ENCODE measurements at places on chromosomes 11 and 22.
A peak's percentile ranks its signal among the peaks of the same experiment; 100 is the strongest.

DNA sequence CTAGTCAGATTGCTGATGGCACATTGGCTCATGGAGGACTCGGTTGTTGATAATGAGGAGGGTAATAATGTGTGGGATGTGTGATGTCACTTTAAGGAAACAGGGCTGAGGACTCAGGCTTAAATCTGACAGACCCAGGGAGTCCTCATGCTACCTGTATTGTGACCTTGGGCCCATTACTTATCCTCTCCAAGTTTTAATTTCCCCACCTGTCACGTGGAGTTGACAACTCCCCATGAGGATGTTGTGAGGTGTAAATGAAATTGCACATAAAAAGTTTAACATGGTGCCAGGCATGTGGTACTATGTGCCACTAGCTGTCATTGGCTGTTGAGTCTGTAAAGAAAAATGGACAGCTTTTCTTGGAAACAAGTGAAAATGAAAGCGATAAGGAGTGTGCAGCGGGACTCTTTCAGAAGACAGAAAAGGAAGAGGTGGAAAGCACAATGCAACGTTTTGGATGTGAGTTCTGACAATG, 15.3 kb downstream of the IL10RA start:
- no peak for DNase-seq

DNA sequence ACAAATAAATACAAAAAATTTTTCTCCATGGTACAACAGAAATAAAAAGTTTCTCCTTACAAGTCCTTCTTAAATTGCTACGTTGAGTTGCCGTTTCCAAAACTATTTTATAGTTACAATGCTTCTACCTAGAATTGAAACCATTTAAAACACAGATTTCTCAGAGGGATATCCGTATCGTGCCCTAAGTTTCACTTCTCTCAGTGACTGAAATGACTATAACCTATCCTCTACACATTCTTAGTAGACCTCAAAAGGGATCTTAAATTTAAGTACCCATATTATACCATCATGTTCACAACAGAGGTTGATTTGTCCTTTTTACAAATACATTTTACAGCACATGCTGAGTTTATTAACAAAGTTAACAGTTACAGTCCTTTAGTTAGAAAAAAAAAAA, 44.1 kb downstream of the USP28 start:
- no peak for DNase-seq

GRCh38 chr11:128564642-128565245, 22.6 kb downstream of the ETS1 start:
- no peak for DNase-seq

- DNase-seq = peak; percentile 64
Observed at GRCh38 chr11:40306938-40307548, 1152.4 kb downstream of the LRRC4C start.

DNA sequence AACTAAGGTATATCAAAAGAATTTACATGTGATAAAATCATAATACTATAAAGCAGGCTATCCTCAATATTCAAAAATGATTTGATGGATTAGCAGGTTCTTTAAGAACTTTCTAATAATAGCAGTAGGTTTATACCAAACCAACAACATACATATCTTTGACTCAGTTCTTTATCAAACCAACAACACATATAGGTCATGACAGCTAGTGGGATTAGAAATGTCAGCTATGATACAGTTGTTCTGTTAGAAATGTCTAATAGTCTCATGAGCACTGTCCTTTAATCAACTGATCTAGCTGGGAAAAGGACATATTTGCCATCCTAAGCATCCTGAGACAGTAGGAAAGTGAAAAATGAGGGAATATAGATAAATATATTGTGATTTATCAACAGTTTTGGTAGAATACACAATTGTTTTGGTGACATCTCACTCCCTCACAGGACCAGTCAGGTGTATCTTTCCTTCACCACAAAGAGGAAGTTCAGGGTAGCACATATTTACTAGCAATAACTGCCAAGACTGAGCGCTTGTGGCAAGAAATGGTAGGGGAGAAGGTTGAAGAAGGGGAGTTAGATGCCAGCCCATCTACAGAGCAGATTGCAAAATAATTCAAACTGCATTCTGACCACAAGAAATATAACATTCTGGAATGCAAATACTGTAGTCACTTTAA, 90.8 kb upstream of the APOA1 start:
- no peak for DNase-seq

GRCh38 chr11:66723693-66724092, 5.3 kb downstream of the SPTBN2 start:
- DNase-seq = no peak

DNA sequence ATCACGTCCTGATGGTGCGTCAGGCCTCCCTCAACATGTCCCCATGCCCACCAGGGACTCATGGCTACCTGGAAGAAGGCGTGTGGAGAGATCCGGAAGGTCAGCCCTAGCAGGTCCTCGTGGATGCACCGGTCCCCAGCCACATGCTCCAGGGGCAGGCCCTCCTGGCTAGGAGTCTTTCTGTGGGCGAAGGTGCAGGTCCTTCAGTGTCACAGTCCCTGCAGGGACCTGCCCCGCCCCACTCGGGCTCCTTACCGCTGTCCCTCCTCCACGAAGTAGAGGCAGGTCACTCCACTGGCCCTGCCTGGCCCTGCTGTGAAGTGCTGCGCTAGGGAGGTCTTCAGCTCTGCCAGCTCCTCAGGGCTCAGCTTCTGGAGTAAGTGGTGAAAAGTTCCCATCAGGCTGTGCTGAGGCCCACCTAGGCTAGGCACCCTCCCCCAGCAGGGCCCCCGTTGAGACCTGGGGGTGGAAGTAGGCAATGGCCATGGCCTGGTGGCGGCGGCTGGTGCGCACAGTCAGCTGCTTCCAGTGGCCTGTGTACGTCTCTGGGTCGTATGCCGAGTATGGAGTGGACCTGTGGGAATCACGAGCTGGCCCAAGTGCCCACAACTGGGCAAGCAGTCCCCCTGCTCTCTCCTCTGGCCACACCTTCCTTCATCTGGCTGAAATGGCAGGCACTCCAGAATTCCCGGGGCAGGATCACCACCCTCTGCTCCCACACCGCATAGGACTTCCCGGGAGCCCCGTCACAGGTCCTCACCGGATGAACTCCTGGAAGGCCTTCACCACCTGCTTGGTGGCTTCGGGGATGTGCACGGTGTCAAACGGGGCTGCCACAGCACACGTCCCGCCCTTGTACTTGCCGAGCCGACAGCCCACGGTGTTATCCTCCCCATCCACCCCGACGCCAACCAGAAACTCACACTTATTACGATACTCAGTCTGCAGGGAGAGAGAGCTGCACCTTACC, 1.1 kb upstream of the RANBP1 start:
- DNase-seq = no peak

DNA sequence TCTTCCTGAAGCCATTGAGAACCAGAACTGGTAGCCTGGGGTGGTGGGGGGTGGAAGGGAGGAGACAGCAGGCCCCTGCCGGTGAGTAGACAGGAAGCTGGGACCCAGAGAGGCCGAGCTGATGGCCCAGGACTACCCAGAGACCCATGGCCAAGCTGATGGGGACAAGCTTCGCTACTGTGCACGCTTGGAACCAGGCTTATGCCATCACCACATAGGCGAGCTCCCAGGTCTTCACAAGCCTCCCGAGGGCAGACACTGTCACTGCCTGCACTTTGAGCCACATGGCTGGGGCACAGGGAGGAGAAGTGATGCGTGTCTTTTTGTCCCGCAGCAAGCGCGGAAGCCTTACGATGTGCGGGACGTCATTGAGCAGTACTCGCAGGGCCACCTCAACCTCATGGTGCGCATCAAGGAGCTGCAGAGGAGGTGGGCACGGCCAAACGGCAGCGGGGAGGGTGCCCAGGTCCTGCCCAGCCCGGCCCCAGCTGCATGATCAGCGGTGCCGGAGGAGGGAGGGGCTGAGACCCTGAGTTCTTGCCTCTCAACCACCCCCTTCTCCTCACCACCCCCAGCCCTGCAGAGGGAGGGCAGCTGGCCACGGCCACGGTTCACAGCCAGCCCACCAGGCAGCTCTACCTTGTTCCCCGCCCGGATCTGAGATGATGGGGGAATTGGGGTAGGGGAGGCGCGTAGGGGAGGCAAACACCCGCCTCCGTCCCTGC, 76.0 kb upstream of the KCNQ1OT1 start:
- no peak for DNase-seq

DNA sequence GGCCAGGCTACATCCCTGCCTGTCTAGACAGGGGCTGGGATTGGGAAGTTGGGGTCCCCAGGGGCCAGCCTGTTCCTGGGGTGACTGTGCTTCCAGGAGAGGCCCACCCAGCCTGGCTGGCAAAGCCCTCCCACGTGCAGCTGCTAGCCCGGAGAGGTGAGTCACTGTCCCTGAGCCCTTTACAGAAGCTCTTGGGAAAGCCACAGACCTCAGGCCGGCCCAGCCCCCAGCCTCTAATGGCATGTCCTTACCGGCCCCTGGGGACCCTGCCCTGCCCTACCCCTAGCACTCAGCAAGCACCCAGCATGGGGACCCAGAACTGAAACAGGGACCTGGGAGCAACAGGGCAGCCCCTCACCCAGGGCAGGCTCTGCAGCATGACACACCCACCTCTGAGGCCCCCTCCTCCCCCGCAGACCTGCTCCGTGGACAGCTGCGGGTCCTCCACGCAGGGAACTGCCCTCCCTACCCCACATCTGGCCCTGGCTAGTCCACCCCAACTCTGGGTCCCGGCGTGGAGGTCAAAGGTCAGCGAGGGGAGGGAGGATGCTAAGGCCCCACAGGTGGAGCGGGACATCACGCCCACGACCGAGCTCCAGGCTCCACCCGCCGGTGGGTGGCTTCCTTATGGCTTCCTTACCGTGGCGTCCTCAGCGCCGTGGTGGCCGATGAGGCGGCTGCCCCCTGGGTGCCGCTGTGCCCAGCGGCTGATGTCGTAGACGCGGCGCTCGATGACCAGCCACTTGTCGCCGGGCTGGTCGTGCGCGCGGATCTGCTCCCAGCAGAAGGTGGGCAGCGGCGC, 615 bp downstream of the FADS3 start:
- DNase-seq = no peak

DNA sequence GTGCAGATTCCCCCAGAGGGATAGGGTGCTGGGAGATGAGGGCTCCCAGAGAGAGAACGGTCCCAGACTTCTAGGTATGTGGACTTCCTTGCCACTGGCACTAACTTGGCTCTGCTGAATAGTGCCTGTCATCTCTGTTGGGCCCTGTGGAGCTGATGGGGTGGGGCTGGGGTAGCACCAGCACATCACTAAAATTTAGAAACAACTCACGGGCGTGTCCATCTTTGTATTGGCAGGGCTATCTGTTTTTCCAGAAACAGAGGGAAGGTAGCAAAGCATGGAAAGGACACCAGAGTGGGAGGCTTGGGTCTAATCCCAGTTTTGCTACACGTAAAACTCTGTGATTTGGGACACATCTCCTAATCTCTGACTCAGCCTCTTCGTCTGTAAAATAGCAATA, 25.8 kb downstream of the SWAP70 start:
- DNase-seq = no peak

GRCh38 chr11:2580571-2581001, 119.2 kb downstream of the KCNQ1OT1 start:
- peak; percentile 5 for DNase-seq

GRCh38 chr11:46639197-46639839, 22.0 kb downstream of the ATG13 start:
- no peak for DNase-seq

DNA sequence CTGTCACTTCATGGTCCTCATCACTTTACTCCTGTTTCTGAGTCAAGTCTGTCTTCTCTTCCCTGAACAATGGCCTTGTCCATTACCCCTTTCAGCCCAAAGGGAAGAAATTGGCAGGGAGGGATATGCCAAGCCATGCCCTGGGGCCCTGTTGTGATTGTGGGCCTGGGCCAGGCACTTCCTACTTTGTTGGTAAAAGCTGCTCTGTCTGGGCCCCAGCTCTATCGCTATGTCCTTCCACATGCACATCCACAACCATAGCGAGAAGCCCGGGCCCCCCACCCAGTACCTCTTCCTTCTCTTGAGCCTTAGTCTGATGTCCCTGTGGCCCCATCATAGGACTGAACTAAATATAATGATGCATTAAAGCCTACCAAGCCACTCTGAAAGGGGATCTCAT, 126.7 kb upstream of the RCN1 start:
- no peak for DNase-seq

GRCh38 chr22:35303029-35303624, 3.4 kb downstream of the TOM1 start:
- DNase-seq = no peak

DNA sequence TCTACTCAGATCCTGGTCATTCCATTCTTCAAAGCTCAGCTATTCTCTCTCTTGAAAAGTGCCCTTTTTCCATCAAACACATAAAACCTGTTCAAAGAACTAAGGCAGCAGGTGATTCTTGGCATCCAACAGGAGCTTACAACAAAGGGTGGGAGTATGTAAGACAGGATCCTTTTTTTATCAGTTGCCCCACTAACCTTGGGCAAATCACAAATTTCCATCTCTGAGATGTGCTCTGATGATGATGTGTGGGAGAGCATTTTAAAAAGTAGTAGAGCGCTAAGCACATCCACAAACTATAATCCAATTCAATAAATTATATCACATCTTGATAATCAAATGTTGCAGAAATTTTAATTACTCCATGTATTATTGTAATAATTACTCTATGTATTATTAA, 53.7 kb upstream of the FDX1 start:
- no peak for DNase-seq

DNA sequence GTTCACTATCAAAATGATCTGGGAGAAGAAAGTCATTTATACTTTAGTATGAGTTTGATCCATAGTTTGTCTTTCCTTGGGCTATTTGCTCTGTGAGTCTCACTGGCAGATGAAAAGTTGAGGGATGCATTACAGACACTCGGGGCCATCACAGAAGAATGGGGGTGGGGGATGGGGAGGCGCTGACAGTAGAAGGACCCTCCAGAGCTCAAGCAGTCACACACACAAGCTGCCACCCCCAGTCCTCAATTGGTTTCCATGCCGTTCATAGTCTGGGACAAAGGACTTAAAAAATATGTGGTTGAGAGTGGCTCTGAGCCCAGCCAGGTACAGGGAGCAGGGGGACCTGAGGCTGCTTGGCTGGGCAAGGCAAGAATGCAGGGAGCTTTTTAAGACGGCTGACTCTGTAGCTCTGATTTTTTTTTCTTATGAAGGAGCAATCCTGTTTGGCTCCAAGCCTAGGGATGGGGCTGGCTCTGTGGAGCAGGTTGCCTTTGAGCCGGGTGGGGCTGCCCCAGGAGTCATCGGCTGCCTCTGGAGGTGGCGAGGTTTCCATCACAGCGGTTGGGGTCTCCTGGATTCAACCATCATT, 13.3 kb upstream of the ANO1 start:
- no peak for DNase-seq

Measured in iPS-NIHi11 (cell line).